ENCODE measurements at places on chromosomes 4 and X.

DNA sequence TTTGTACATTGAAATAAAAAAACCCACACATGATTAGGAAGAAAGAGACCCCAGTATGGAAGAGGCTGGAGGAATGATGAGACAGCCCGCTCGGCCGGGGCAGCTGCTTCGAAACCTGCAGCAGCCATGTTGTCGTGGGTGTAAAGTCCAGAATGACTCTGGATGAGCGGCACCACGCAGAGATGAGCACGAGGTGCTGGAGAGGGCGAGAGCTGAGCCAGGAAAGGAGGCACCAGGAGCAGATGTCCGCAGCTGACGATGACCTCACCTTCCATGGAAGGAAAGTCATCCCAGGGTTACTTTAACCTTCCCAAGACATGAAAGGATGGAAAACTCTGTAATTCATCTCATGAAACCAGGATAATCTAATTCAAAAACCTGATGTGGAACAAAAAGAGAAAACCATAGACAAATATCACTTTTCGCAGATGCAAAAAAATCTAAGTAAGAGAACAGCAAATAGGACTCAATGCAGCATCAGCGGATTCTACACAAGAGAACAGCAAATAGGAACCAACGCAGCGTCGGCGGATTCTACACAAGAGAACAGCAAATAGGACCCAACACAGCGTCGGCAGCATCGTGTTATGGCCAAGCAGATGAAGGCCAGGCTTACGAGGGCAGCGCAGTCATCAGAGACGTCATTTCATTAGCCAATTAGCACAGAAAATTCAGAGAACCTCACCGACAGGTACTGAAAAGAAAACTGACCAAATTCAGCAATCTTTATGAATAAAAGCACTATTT, 25.9 kb upstream of the SPON2 start:
- no peak for DNase-seq

GRCh38 chr4:150862829-150863228, 152.3 kb downstream of the LRBA start:
- DNase-seq, result no peak

- DNase-seq, result no peak
Observed at GRCh38 chrX:47817897-47818296, 18.8 kb upstream of the ZNF81 start.

DNA sequence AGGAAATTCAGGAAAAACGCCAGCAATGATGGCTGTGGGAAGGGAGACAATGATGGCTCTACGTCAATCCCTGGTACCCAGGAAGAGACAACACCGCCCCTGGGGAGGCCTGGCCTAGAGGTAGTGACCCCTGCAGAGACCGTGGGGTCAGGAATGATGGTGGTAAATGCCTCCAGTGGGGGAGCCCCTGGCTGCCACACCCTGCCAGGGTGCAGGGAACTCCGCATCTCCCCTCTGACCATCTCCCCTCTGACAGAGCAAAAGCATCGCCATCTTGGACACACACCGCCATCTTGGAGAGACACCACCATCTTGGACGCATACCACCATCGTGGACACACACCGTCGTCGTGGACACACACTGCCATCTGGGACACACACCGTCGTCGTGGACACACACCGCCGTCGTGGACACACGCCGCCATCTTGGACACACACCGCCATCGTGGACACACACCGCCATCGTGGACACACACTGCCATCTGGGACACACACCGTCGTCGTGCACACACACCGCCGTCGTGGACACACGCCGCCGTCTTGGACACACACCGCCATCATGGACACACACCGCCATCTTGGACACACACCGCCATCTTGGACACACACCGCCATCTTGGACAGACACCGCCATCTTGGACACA, 9.9 kb downstream of the ASMTL start:
- DNase-seq, result no peak

DNA sequence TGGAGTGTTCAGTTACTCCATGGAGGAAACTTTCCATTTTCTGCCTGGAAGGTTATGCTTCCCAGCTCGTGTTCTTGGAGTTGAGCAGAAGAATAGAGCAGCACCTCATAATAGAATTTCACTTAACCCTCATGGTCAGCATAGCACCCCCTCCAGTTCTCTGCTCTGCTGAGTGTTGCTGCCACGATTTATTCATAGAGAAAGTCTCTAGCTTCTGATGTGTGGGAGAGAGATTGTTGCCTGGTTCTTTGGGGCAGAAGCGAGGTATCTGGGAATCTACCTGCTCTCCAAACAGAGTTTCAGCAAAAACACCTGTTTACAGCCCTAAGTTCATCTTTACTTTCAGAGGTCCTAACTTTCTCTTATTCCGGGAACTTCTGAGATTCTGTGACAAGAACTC, 3.9 kb upstream of the DTHD1 start:
- no peak for DNase-seq

DNA sequence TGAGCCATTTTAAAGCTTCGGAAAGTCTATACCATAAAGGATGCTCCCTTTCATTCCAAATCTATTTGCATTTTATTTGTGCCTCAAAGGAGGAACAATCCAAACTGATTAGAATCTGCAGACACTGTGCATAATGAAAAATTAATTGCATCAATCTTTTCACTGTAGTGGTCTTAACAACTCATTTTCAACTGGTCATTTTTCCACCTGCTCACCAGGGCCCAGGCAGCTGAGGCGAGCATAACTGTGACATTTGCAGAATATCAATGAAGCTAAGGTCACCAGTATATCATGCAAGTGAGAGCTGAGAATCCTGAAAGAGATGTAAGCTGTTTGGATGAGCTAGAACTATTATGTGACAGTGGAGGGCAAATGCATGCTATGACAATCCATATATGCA, 387.3 kb upstream of the TECRL start:
- DNase-seq, result no peak

DNA sequence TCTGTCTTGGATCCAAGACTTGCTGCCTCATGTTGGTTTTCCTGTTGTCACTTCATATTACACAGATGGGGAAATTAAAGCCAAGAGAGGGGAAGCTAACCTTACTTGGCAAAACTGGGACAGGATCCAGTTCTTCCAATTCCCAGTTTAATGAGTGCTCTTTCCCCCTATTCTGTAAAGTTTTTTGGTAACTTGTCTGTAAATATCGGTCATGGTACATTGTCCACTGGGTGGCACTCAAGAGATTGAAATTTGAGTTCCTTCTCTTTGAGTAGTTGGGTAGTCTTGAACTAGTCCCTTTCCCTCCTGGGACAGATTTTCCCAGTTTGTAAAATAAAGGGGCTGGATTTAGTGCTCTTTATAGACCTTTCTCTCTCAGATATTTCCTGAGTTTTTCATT, 12.4 kb upstream of the EOLA2 start:
- no peak for DNase-seq

GRCh38 chr4:46874811-46875210, 34.2 kb downstream of the COX7B2 start:
- no peak for DNase-seq

GRCh38 chr4:122285285-122285684, 93.5 kb upstream of the ADAD1 start:
- DNase-seq, result no peak

DNA sequence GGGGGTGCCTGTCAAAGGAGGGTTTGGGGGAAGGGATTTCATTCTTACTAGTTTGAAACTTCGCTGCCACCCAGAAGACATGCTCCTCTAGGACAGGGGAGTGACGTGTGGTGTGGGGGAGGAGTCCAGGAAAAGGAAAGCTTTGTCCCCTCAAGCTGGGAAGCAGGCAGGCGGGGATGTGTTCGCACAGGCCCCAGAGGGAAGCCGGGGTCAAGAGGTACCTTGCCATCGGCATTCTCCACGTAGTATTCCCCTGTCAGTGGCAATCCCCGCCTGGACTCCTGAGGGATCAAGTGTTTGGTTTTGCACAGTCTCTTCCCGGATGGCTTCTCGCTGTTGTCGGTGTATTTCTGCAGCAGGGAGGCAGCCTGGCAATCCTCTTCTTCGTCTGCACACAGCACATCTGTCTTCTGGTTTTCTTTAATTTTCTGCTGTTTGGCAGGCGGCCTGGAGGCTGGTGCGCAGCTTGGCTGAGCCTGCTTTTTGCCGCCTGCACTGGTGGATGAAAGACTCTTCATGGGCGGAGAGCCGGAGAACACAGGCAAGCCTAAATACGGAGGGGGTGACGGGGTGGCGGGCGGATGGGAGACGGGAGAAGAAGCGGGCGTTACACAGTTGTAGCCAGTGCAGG, 35.1 kb downstream of the BCOR start:
- no peak for DNase-seq

GRCh38 chr4:107977966-107978705, 11.6 kb upstream of the HADH start:
- no peak for DNase-seq

GRCh38 chrX:13433298-13433605, 113.4 kb upstream of the ATXN3L start:
- DNase-seq, result no peak

DNA sequence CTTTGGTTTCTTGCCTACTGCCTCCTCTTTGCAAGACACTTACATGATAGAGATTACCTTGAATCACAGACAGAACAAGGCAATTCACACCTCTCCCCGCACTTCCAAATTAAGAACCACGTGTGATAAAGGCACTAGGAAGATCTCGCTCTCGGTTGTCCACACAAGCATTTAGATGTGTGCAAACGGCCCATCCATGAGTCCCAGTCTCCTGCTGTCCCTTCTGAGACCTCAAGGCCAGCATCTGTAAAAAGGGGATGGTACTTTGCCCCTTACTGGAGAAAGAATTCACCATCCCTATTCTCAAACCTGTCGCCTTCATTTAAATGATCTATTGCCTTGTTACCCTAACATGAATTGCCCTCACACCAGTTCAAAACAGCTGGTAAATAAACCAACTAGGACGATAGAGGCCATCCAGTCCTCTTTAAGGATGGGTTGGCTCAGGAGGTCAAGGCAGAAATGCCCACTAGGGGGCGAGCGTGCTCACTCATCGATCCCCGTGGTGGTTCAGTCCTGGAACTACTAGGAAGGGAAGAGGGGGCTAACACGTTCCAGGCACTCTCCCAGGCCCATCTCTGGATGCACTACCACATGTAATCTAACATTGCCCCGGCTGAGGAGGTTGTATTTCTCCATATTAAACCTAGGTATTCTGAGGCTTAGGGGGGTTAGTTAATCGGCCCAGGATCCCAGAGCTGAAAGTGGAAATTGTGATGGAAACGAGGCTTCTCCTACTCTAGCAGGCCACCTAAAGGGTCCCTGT, 95.8 kb downstream of the DHX15 start:
- peak; percentile 48 for DNase-seq

DNA sequence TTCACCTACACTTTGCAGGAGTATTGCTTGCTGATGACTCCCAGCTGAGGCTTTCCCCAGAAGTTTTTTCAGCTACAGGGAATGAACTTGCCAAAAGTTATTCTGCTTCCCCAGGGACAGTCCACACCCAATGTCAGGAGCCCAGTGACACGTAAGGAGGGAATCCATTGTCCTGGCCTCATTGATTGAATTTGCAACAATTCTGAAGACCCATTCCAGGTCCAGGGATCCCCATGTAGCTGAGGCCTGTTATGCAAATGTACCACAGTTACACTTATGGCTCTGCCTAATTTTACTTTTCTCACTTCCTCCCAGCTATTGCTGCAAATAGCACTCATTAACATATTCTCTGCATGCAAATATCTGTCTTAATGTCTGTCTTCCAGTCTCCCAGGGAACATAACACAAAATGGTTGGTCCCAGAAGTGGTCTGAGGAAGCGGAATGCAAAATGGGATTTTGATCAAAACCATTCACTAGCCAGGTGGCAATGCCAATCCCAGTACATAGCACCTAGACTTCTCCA, 113.7 kb upstream of the ACTRT1 start:
- no peak for DNase-seq

GRCh38 chr4:105088110-105088879, 58.4 kb upstream of the TET2 start:
- DNase-seq, result no peak

- no peak for DNase-seq
Observed at GRCh38 chr4:7973545-7973981, 33.9 kb upstream of the AFAP1 start.

DNA sequence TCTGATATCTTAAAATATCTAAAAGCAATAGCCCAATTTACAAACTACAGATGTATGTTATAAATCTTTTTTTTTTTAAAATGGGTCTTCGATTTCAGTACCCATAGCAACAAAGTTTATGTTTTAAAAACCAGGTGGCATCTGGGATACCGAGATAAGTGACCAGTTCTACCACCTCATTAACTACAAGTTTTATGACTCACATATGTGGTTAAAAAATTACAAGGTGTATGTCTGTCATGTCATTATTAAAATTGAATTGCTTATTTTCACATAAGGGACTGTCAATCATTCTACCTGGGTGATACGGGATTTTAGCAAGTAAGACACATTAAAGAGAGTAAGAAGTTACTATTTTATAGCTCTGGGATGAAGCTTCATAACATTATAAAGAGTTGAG, 192.0 kb upstream of the ETNPPL start:
- DNase-seq, result no peak

GRCh38 chr4:53591372-53591892, at the start of gene LNX1:
Gene LNX1, minus strand, starts transcription at chr4:53591486. Its CDS starts 17,484 bp downstream, at chr4:53574002.
- DNase-seq, result no peak

- peak; percentile 22 for DNase-seq
Observed at GRCh38 chr4:88818631-88819470, 121.2 kb upstream of the NAP1L5 start.

DNA sequence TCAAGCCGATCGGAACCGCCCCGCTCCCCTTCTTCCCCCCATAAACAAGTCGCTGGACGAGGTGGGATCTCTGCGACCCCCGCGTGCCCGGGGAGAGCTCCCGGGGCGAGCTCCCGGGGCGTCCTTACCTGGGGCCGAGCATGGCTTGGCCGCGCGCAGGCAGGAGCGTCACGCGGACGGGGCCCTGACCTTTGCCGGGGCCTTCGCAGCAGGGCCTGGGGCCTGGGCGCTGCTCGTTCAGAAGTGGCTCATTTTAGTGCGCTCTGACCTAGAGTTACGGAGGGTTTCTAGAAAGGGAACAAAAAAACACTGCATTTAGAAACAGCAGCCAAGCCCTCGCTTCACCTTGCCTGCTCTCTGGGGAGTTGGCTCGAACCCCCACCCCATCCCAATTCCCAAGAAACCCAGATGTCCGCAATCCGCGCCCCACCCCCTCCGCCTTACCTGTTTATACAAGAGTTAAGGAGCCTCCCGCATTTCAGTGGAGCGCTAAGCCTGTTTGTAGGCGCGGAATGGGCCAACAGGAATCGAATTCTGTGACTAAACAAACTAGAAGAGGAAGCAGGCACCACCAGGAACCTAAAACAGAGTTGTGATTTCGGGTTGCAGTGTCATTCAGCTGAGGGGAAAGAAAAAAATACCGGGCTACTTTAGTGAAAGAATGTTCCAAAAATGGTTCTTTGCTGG, 814 bp upstream of the RBM47 start:
- no peak for DNase-seq

GRCh38 chr4:179855469-179855868, 2387.7 kb upstream of the TENM3 start:
- no peak for DNase-seq

GRCh38 chr4:41643331-41643730, 105.2 kb downstream of the PHOX2B start:
- DNase-seq, result no peak

DNA sequence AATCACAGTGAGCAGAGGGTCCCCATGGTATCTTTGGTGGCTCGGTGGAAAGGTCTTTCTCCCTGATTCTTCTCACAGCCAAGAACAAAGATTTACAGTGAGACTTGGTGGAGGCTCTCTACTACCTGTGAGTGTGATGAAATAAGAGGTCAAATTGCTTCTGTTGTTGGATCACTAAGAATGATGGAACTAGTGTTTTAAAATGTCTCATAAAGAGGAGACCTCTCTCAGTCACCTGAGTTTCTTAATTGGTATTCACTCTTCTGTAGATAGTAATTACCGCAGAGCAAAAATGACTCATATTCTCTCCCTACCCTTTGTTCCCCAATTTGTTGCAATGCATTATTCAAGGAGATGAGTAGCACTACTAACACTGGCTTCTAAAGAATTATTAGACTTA, 100.9 kb upstream of the TBC1D9 start:
- DNase-seq, result no peak

Measured in T-helper 2 cell (primary cell).